NAMALWA (cell line): ENCODE measurements at places on chromosomes 4 and X.

DNA sequence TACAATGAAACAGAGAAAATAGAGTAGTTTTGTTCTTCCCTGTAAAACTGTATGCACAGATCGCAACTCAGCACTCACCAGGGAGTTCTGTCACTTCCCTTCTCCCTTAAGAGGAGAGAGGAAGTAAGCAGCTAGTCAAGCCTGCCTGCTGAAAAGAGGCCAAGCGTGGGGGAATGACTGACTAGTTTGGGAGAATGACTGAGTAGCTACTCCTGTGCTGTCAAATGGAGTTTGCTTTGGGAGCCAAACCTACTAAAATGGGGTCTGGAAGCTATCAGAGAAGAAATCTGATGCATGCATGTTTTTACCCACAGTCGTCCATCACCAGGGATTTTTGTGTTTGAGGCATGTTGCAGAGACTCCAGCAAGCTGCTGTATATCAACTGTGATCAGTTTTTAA lies 54.6 kb upstream of the LHFPL1 start:
- no peak for DNase-seq

DNA sequence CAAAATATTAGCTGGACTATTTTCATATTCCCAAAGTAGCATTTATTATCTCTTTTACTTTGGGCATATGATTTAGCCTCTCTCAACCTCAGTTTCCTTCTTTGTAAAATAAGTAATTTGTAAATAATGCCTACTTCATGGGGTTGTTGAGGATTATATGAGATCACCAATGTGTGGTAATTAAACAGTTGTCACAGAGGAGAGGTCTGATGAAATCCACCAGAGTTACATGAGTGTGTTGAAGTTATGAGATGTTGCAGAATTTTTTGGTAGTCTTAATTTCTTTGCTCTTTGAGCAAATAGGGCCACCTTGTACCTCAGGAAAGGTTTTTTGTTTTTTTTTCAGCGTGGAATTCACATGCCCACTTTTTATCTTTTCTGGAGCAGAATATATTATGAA lies 1.4 kb downstream of the COX7B start:
- DNase-seq = no peak

- DNase-seq = no peak
Measured at GRCh38 chrX:65731684-65732289, 64.3 kb downstream of the MSN start.

DNA sequence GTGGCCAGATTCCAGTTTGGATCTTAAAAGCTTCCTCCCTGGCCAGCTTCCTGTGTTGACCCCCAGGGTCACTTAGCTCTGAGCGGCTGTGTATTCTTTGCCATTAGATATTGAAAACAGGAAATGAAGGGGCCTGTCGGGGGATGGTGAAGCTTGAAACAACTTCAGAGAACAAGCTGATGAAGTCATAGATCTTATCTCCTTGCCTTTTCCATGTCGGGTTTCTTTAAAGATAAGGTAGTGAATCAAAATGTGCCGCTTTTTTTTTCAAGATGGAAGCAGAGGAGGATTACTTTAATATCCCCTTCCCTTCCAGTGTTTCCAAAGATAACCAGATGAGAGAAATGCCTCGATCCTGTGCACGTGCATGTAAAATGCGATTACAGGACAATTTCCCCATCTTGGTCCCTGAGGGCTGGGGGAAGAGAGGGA lies 508.5 kb downstream of the MID1IP1 start:
- DNase-seq = no peak

GRCh38 chrX:11750046-11750445 lies 8.0 kb upstream of the MSL3 start:
- no peak for DNase-seq

GRCh38 chr4:73759357-73759756 lies 19.0 kb downstream of the CXCL8 start:
- no peak for DNase-seq

DNA sequence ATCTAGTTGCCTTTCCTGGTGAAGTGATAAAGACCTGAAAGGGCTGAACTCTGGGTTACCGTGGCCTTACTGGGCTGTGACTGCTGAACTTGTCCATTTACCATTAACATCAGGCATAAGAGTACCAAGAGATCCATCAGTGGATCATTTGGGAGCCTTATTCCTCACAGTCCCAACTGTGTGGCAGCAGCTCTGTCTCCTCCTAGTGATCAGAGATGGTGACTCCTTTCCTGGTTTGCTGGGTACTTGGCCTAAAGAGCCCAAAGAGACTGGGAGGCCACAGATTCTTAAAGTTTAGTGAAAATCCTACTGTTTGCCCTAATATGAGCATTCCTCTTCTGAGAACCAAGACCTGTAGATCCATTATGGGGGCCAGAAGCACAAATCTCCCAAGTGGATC lies 56.3 kb upstream of the ATP6AP2 start:
- DNase-seq = no peak

DNA sequence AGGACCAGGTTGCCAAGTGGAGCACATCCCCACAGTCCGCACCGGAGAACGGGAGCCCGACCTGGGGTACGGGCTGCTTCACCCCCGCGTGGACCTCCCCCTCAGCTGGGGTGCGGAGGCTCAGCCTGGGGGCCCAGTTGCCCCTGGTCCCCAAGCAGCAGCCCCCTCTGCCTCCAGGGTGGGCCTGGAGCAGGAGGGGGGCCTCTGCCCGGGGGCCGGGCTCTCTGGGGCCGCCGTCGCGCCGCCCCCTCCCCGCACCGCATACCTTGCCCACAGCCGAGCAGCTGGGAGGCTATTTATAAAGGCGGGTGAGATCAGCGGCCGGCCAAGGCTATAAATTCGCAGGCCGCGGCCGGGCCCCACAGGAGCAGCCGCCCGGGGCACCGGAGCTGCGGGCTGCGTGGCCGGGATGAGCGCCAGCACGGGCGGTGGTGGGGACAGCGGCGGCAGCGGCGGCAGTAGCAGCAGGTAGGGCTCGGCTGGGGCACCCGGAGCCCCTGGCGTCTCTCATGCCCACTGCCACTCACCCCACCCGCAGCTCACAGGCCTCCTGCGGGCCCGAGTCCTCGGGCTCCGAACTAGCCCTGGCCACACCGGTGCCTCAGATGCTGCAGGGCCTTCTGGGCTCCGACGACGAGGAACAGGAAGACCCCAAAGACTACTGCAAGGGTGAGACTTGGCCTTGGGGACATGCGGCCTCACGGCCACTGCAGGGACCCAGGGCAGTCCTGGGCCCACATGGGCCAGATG lies at the start of gene SRPK3:
TSS of gene SRPK3 (plus strand) at position 364 of the 750 bp plus-strand sequence. CDS start at position 410, 46 bp downstream.
- no peak for DNase-seq

GRCh38 chrX:151825925-151826485 lies 86.7 kb upstream of the MAGEA4 start:
- DNase-seq = no peak

DNA sequence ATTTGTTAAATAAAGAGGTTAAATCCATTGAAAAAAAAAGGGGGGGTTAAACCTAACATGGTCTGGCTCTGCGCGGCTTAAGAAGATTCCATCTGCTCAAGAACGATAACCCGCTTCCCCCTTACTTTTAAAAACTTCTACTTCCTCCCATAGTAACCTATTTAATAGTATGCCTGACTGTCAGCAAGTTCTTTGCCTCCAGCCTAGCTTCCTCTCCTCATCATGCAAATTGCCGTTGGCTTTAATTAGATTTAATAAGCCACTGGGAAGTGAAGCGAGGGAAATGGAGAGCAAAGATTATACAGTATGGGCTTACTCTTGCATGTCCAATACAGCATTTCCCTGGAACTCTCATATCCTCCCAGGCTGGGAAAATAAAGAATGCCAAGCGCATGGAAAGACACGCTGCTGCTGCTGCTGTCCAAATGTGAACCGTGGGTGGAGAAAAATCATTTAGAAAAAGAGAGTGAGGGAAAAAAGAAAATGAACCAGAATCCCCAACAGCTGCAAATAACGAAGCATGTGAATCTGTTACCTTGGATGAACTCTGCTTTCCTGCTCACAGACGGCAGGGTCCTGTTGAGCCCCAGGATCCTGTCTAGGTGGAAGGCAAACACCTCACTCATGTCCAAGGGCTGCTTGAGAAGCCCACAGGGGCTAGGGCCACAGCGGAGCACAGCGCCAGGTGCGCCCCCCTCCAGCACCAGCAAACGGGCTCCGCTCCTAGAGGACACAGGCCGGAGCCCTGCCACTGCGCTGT lies 2.7 kb downstream of the GASK1B start:
- no peak for DNase-seq

DNA sequence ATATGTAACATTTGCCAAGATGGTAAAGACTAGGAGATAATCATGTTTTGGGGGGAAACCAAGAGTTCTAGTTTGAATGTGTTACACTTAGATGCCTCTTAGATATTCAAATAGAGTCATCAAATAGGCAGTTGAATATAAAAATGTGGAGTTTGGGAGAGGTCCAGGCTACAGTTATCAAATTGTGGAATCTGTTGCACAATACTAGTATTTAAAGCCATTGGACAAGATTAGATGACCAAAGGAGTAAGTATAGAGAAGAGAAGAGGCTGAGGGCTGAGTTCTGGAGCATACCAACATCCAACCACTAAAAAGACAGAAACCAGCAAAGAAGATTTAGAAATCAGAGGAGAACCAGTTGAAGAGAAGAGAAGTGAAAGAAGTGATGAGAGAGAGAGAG lies 72.7 kb downstream of the NAA11 start:
- no peak for DNase-seq

DNA sequence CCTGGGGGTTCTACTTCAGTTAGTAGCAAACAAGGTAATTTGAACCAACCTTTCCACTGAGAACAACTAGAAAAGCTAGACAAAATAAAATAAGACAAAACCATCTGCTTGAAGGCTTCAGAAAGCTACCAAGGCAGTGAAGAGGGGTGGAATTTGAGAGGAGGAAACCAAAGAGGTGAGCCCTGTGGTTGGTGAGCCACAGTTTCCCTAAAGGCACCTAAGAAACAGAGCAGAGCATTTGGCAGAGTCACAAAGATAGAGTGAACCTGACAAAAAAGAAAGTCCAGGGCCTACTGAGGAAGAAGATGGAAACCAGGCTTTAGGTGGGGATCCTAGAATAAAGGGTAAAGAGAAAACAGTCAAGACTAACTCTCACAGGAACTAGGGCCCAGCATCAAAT lies 44.3 kb downstream of the CHST7 start:
- DNase-seq = no peak

GRCh38 chr4:88060431-88060830 lies 53.0 kb downstream of the PKD2 start:
- DNase-seq = no peak

DNA sequence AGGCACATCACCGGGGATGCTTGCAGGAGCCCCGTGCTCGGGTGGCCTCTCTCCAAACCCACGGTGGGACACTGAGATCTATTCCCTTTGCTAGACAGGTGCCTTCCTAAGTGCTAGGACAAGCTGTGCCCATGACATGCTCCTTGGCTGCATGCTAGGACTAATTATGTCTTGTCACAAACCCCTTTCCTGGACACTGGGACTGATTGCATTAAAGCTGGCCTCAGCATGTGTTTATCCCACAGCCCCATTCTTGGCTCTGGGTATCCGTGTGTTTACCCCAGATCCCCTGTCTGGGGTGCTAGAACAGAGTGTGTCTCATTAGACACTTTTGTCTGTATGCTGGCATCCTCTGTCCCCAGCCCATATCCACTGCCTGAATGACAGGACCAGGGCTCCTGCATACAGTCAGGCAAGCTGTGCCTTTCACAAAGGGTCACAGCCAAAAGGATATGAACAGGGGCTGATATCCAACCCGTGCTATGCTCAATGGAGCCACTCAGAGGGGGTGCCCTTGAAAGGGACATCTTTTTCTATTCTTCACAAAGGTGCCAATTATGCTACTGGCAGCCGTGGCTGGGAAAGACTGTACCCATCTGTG lies 9.2 kb upstream of the IQSEC2 start:
- no peak for DNase-seq

DNA sequence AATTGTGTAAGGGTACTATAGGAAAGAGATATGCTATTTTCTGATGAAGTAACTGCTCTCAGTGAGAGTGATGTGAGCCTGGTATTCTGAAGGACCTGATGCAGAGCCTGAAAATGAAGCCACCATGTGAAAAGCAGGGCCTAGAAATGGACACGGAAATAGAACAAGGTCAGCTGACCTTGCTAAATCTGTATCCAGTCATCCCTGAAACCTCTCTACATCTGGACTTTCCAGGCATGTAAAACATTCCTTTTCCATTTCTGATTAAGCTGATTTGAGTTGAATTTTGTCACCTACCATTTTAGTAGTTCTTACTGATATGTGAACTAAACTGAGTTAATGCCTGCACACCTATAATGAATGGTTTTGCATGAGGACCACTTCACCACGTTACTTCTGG lies 72.4 kb upstream of the NEIL3 start:
- no peak for DNase-seq

GRCh38 chr4:146647615-146648460 lies 9.1 kb downstream of the POU4F2 start:
- no peak for DNase-seq

GRCh38 chr4:156974264-156974663 lies 2.7 kb upstream of the PDGFC start:
- no peak for DNase-seq

- DNase-seq = no peak
Measured at GRCh38 chrX:49282647-49283011, 13.0 kb downstream of the PPP1R3F start.

- no peak for DNase-seq
Measured at GRCh38 chr4:173514641-173515217, 15.3 kb downstream of the HAND2 start.

GRCh38 chr4:4387531-4388310 lies 819 bp downstream of the NSG1 start:
- no peak for DNase-seq

DNA sequence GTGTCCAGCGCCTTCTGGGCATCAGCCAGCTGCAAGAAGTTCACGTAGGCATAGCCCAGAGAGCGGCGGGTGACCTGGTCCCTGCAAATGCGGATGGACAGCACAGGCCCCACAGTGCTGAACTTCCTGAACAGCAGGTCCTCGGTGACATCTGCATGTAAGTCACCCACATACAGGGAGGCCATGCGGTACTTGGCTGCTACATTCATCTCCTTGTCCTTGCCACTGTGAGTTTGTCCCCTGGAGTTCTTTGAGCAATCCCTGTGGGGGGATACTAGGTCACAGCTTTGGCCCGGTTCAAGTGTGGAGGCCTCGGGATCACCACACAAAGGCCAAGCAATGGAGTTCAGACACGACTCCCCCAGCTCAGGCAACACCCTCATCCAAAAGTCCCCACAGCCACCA lies 776 bp downstream of the PABPC4L start:
- no peak for DNase-seq

GRCh38 chr4:133137571-133137970 lies 11.5 kb upstream of the PCDH10 start:
- DNase-seq = peak; percentile 10

DNA sequence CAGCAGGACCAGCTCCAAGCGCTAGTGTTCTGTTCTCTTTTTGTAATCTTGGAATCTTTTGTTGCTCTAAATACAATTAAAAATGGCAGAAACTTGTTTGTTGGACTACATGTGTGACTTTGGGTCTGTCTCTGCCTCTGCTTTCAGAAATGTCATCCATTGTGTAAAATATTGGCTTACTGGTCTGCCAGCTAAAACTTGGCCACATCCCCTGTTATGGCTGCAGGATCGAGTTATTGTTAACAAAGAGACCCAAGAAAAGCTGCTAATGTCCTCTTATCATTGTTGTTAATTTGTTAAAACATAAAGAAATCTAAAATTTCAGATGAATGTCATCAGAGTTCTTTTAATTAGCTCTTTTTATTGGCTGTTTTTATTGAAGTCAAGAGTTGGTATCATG lies 186.5 kb downstream of the AR start:
- no peak for DNase-seq
